ENCODE measurements at places on chromosomes 5 and 9.
A peak's percentile ranks its signal among the peaks of the same experiment; 100 is the strongest.

- DNase-seq: no peak
Measured at GRCh38 chr5:96173366-96173765, 211.7 kb upstream of the ELL2 start.

- no peak for DNase-seq
Measured at GRCh38 chr9:36690412-36691168, 117.9 kb downstream of the MELK start.

DNA sequence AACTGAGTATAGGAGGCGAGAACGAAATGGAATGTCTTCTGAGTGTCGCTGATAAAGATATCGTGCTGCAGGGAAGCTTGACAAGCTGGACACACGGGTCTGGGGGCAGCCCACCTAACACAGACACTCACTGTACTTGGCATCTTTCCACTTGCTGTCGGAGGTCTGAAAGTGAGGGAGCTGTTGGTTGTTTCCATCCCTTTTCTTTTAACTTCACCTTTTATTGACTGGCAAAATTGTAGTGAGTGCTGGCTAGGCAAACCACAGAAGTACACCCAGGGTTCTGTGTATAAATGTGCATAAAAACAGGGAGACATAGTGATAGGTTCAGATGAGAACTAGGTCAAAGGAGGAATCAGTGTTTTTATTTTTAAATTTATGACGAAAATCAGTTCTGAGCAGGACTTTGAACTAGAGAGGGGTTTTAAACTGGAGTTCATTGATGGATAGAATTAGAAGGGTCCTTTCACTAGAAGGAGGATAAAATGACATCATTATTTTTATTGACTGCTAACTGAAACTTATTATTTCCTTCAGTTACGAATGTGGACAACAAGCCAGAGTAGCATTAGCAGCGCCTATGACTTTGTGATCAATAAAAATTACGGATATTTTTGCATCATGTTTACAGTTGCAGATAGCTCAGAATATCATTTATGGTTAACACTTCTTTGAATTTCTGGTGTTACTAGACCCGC lies 817 bp downstream of the GAPVD1 start:
- no peak for DNase-seq

DNA sequence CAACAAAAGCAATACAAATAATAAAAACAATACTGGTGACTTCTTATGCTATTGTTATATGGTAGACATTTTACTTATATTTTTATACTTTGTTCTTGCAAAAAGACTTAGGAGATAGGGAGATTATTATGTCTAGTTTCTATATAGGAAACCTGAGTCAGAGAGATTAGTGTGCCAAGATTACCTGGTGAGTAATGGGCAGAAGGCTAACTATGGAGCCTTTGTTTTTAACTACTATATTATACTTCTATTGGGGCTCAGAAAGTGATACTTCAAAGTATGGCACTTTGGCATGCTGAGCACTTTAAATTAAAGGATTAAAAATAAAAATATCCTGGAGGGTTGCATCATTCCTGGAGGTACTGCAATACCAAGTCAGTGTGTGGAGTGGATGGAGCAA lies 117.5 kb upstream of the CLINT1 start:
- no peak for DNase-seq

DNA sequence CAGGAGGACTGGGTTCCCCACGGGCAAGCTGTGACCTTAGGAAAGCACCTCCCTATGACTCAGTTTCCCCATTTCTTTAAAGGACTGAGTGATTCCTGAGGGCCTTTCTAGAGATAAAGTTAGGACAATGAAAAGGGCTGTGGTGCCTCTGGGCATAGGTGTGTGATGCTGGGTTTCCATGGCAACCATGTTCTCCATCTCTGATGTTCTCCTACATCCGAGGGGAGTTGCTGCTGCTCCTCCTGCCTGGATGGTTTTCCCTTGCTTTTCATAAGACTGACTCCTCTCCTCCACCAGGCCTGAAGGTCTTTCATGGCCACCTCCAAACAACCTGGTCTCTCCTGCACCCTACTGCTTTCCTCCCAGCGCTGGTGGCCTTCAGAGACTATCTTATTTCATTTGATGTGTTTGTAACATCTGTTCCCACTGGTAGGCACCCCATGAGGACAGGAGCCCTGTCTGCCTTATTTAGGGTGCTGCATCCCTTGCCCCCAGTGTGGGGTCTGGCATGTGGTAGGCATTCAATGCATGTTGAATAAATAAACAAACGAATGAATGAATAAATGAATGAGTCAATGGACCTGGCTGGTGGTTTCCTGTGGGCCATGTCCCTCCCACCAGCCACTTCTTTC lies 112.2 kb upstream of the HAND1 start:
- DNase-seq: no peak

DNA sequence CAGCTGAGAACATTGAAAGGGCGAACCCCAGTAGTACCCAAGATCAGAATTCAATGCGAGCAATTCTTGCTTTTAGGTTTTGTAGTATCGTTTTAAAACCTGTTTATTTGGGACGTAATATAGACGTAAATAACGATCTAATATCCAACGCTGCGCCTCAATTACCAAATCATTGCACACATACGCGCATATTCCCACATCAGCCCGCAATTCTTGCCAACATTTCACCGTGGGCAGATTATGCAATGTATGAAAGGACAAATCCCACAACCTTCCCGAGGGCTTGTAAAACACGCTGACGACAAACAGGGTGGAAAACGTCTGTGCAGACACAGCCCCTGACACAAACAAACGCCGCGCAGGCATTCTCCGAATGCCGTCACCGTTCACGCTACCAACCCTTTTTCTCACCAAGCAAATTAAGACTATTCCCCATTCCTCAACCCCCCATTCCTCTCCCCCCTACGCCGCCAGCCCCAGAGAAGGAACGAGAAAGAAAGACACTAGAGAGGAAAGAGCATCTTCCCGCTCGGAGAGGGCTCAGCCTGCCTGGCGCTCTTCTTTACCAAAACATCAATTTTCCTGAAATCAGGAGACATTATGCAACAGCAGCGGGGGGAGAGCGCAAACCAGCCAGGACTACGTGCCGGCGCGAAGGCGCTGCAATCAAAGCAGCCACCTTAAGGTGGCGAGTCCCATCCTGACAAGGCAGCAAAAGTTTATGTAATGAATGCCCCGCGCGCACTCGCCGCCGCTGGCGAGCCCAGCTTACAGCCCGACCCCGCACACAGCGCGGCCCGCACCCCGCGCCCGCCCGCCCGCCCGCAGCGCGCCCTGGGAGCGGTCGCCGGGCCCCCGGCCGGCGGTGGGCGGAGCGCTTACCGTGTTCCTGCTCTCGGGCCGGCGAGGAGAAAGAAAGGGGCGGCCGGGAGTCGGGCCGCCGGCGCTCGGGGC lies 597 bp downstream of the NFIL3 start:
- no peak for DNase-seq

GRCh38 chr5:149680810-149681221 lies 49.3 kb upstream of the PPARGC1B start:
- peak; percentile 6 for DNase-seq

- DNase-seq: no peak
Measured at GRCh38 chr5:179777909-179778308, 15.9 kb upstream of the LTC4S start.

DNA sequence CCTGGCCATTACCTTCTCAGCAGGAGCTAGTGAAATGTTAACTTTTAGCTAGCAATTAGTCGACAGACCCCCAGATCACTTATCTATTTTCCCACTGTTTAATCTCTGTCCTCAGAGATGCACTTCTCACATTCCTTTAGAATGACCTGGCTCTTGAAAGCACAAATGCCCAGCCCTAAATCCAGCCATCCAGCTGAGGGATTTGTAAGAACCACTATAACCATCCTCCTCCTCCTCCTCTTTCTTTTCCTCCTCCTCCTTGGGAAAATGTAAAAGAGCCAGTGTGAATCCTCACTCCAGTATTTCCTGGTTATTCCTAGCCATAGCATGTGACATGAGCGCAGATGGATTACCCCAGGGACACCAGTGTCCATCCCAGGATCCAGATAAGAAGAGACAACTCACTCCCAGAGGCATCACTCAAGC lies 124.3 kb downstream of the ENC1 start:
- no peak for DNase-seq

GRCh38 chr9:131120620-131121228 lies 4.7 kb upstream of the NUP214 start:
- no peak for DNase-seq

- peak; percentile 19 for DNase-seq
Measured at GRCh38 chr9:131584858-131585257, 39.5 kb downstream of the PRRT1B start.

GRCh38 chr5:153780876-153781705 lies 257.6 kb downstream of the FAM114A2 start:
- DNase-seq: no peak

- no peak for DNase-seq
Measured at GRCh38 chr5:158811921-158812320, 287.8 kb downstream of the EBF1 start.

DNA sequence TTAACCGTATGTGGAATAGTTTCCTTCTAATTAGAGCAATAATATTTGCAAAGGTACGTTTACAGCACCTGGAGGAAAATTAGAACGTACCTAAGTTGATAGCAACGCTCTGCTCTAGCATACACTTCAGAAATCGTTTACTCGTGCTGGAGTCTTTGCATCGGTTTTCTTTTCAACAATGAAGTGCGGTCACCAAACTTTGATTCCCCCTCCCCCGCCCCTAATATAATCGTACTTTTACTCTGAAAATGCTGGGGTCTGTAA lies 506 bp downstream of the ADAMTS19 start:
- no peak for DNase-seq

- DNase-seq: no peak
Measured at GRCh38 chr5:149932445-149933350, 11.9 kb downstream of the PDE6A start.

DNA sequence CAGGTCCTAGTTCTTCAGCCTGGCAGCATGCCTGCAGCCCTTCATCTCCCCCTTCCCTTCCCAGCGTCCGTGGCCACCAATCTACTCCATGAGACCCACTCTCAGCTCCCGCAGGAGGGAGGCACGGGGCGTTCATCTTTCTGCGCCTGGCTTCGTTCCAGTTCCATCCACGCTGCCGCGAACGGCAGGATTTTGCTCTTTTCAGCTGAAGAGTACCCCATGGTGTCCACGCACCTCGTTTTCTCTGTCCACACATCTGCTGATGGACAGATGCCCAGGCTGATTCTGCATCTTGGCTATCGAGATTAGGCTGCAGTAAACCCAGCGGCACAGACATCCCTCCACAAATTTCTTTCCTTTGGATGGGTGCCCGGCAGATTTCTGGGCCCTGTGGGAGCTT lies 30.5 kb upstream of the NKD2 start:
- DNase-seq: no peak

DNA sequence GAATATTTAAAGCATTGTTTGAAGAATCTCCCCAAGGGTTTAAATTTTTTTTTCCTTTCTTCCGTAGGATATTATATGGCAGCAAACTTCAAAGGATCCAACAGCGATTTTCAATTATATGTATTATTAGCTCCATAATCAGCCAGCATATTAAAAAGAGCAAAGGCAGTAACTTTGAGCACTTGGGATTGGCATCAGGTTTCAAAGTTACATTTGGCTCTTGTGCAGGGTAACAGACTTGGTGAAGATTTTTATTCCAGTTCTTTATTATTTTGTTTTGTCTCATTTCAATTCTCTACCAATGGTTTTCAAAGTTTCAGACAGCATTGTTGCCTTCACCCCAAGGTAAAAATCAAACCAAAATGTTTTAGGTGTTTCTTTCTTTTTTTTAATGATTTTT lies 116.7 kb upstream of the ZNF366 start:
- no peak for DNase-seq
